ENCODE measurements at places on chromosomes 2 and 18. TPM values are rescaled to one million over a fixed set of nuclear protein-coding genes. Genes with fewer than 3 reads are reported as not detected.
A peak's percentile ranks its signal among the peaks of the same experiment; 100 is the strongest.

The AKAIN1 gene
- total RNA-seq = not detected

The DUSP2 gene
- total RNA-seq = 730 TPM

The ALPG gene
- total RNA-seq = not detected

DNA sequence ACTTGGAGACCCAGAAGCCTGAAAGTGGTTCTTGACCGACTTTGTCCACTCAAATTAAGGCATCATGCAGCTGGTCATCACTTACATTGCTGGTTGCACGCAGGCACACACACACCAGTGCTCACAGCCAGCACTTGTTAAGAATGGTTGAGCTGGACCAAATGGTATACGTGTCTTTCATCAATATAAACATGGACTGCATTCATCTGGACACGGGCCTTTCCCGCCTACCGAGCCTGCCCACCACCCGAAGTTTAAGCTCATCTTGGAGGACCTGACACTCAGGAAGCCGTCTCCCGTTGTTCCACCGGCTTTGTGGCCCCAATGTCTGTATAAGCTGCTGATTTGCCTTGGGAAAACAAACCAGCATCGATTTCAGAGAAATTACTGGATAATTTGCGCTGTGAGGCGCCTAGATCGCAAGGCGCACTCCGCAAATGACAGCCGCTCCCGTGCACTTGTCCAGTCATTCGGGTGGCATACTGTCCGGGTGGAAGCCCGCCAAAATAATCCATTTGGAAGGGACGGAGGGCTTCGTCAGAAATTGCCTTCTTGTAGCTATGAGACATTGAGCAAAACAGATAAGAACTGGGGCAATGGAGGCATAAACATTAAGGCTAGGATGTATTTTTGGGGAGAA lies 40.1 kb upstream of the AKAIN1 start:
- DNase-seq = no peak

The GATA6 gene
- total RNA-seq = 0.08 TPM

- no peak for DNase-seq
Observed at GRCh38 chr2:132681766-132682165, 11.8 kb upstream of the LYPD1 start.

The NEMP2 gene
- total RNA-seq = 11.6 TPM

- no peak for DNase-seq
Observed at GRCh38 chr2:31354837-31355236, 59.7 kb downstream of the XDH start.

DNA sequence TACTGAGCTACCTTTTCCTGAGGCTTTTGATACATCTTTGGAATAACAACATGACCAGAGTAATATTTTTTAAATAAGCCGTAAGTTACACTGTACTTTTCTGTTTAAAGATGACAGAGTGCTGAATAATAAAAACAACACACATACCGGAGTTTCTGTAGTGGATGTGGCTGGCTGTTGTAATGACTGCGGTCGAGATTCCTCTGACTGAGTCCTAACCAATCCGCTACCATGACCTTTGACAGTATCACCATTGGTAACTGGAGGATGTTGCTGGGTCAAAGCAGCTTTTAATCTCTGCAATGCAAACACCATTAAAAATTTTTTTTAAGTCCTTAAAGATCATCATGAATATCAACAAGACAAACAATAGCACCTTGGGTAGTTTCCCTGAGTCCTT lies 70.7 kb downstream of the ATF2 start:
- DNase-seq = no peak

The NMUR1 gene
- total RNA-seq = 0.14 TPM

The MOGAT1 gene
- not detected for total RNA-seq

The MRO gene
- total RNA-seq = not detected

DNA sequence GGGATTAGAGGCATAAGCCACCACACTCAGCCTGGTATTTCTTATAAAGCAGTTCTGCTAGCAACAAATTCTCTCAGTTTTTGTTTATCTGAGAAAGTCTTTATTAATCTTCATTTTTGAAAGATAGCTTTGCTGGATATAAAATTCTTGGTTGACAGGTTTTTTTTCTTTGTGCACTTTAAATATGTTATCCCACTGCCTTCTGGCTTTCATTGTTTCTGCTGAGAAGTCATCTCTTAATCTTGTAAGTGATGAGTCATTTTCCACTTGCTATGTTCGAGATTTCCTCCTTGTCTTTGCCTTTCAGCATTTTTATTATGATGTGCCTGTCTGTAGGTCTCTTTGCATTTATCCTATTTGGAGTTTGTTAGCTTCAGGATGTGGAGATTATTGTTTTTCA lies 5.9 kb upstream of the ELAC1 start:
- no peak for DNase-seq

The RFTN2 gene
- not detected for total RNA-seq

- no peak for DNase-seq
Observed at GRCh38 chr18:5600378-5601071, 56.7 kb upstream of the EPB41L3 start.

DNA sequence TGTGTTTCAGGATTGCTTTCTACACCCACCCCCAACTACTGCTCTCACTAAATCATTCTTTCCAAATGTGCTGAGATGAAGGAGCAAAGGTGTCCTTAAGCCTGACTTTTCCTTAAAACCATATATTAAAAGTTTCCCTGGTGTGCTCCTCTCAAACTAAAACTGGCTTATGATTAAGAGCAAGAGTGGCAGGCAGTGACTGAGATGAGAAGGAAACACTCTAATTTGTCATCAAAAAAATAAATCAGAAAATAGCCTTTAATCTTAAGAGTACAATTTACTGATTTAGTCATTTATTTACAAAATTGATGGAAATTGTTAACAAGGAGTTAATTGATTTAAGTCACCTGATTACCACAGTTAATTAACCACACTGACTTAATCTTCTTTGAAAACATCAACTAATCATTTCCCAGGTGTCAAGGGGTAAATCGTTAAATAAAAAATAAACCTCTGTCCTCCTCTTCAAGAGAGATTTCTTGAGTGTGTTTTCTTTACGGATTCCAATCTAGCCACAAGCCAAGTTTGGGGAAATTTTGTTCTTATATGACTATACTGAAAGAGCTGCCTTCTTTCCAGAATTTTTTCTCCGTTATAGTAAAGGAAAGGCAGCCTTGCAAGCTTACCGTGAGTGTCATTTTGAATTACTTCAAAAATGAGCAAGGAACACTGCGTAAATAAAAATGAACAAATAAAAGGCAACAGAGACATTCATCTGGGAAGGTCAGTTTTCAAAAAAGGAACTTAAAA lies 17.4 kb downstream of the LRP2 start:
- DNase-seq = no peak

GRCh38 chr2:31886700-31887099 lies 124.1 kb downstream of the MEMO1 start:
- no peak for DNase-seq

The CRYGC gene
- not detected for total RNA-seq

DNA sequence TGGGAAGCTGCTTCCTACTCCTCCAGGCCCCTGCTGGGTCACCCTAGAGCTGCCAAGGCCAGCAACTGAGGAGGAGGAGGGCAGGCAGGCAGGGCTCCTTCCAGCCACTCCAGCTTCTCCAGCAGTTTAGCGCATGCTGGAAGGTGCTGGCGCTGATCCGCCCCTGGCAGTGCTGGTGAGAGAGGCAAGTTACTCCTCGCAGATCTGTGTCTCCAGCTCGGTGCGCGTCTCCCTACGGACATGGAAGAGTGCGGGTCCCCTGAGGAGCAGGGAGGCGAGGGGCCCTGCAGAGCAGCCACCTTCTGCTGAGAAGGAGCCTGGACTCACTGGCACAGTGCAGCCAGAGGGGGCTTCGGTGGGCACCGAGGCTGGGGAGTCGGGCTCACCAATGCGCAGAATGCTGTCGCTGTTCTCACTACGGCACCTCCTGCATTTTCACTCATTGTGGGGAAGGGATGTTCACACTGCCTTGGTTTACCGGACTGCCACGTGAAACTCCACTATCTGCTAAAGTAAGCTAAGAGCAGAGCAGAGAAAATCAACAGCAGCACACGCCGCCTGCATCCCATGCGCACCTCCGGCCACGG lies 206.0 kb downstream of the HDAC4 start:
- DNase-seq = no peak

The CDKL4 gene
- total RNA-seq = not detected

DNA sequence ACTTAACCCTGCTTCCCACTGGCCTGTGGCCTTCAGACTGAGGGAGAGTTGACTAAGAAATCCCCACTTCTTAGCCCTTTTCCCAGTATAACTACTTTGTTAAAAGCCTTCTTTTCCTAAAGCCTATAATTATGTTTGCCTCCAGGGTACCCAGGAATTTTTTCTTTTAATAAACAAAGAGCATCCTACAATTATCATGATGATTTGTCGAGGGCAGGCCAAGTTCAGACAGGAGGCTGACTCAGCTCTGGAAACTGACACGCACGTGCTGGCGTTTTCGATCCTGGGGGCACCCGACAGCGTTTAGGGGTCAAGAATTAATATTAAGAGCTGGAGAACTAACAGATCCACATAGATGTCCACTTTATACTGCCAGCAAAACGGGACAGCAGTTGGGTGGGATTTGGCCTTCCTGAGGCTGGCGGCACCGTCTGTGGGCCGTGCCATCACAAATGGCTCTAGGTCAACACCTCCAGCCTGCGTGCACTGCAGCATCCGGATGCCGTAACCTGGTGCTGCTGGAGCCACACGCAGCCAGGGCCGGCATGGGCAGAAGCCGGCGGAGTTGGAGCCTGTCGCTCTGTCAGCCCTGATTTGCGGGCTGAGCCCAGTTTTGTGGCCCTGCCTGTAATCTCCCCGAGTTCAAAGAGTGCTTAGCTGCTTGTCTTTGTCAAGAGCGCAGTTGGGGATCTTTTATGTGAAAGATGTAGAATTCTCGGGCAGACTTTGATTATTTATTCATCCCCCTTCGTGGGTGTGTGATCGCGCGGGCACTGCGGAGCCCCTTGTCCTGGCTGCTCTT lies 191.0 kb downstream of the GLI2 start:
- no peak for DNase-seq

GRCh38 chr2:40937284-40937683 lies 485.4 kb upstream of the SLC8A1 start:
- DNase-seq = no peak

DNA sequence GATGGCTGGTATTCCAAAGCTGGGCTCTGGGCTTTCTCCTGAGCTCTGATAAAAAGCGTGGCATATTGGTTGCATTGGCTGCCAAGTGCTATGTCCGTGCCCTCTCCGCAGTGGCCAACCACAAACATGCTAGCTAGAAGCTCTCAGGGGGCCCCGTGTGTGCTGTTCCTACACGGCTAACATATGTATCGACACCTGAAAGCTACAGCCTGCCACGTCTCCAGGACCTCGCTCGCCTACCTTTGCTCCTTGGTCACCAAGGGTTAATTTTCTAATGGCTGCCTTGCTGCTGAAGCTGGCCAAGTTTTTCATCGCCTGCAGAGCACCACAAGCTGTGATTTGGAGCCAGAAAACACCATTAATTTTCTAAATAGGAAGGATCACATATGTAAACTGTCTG lies 888.4 kb downstream of the BCL11A start:
- no peak for DNase-seq

The SIX2 gene
- not detected for total RNA-seq

GRCh38 chr2:200713704-200714064 lies 98.0 kb upstream of the BZW1 start:
- peak; percentile 9 for DNase-seq

DNA sequence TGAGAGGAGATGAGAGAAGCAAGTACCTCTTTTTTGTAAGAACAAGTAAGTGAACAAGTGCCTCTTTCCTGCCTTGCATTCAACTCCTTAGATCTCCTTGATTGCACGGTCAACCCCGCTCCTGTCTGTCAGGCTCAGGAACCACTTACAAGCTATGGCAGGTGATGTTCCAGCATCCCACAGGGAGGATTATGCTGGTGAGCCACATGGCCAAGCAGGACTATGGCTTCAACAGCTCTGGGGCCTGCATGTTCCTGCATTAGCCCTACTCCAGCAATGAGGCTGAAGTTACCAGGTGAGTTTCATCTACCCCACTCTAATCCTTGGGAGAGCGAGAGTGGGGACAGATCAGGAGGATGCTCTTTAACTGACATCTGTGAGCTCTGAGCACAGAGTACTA lies 29.5 kb downstream of the TTC32 start:
- no peak for DNase-seq

DNA sequence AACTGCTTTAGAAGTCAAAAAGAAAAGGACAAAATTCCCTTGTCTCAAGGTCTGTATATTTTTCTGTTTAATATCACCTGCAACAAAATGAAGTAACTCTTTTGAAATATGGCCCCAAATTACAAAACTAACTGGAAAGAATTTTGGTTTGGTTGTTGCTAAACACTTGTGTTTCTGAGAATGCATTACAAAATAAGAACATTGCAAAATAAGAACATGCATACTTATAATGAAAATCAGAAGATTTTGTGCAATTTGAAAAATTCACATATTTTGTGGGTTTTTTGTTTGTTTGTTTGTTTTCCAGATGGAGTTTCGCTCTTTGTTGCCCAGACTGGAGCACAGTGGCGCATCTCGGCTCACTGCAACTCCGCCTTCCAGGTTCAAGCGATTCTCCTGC lies 21.8 kb downstream of the NDUFB3 start:
- DNase-seq = no peak

DNA sequence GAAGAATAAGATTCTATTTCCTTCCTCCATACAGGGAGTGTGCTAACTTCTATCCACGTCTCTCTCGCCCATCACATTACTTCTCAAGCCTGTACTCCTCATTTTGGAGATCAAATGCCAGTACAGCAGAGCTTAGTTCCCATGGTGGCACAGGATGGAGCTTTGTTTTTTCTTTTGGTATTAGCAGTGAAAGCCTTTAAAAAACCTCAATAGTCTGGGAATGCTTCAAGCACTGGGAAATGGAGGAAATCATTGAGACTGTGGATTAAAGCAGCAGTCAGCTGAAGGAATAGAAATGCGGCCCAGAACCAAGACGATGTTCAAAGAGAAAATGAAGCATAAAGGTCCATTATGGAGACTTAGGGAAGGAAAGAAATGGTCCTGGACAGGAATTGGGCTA lies 102.3 kb downstream of the NRXN1 start:
- no peak for DNase-seq

The C1GALT1C1L gene
- total RNA-seq = not detected

- DNase-seq = no peak
Observed at GRCh38 chr2:25816249-25816648, 62.0 kb downstream of the ASXL2 start.

- no peak for DNase-seq
Observed at GRCh38 chr18:48882379-48882778, 68.4 kb downstream of the SMAD7 start.

DNA sequence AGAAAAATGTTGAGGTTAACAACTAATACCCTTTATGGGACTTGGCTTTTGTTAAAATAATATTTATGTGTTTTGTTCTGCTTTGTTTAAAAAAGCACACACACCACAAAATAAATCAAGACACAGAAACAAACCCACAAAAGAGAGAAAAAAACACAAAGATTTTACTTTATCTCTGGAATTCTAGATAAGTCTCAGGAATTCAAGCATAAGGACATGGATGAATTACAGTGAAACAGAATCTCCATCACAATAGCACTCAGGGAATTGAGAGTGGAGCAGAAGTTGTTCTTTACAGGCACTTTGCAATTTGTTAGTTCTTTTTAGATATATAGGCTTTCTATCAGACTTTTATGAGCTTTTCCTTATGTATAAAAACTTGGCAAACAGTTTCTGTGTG lies 360.9 kb upstream of the ZC3H15 start:
- DNase-seq = no peak

GRCh38 chr18:48318436-48318835 lies 90.7 kb downstream of the ZBTB7C start:
- no peak for DNase-seq

GRCh38 chr2:65057391-65058052 lies 1.3 kb downstream of the CEP68 start:
- DNase-seq = peak; percentile 32
